ENCODE measurements at places on chromosomes 12 and 14.

GRCh38 chr14:32318087-32318795, 10.9 kb upstream of the AKAP6 start:
- DNase-seq, result no peak

- no peak for DNase-seq
These were observed 2.1 kb upstream of the PRR4 start for GRCh38 chr12:10851243-10851858.

DNA sequence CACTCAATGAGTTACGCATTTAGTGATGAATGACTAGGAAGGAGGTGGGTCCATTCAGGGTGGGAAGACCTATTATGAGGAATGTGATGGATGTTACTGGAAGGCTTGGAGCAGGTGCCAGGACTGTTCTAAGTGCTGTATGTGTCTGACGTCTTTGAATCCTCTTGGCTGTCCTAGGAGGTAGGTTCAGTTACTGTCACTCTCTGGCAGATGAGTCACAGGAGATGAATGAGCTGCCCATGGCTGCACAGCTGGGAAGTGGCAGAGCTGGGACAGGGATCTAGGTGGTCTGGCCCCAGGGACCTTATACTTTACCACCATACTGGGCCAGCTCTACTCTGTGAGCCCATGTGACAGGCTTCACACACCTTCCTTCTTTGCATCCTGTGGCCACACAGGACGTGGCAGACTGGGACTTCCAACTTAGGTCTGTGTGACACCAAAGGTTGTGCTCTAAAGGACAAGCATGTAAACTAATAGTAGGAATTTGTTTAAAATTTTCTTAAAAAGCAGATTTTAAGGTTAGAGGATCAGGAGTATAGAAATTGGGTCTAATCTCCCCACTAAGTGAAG, 24.0 kb downstream of the TCTN1 start:
- no peak for DNase-seq

GRCh38 chr12:118299791-118300460, 72.8 kb downstream of the TAOK3 start:
- no peak for DNase-seq

DNA sequence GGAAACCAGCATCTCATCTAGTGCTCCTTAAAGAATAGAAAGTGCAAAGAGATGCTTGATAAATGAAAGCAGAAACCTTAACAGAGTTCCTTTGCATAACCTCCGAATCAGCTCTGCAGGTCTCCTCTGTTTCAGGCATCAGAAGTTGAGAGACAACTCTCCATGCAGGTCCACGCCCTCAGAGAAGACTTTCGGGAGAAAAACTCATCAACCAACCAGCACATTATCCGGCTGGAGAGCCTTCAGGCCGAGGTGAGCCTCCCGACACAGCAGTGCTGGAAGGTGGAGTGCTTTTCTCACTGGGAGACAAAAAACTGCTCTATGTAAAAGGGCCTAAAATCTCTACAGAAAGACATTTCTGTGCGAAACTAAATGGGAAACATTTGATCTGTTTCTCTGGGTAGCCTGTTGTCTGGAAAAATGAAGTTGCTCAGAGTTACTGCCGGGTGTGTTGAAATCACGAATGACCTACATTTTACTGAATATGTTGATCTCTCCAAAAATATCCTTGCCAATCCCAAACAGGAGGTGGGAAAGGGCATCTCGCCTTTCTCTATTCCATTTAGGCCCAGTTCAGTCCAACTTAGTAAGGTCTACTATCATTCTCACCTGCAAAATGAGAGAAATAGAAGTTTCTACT, 54.9 kb downstream of the RAB35 start:
- no peak for DNase-seq

DNA sequence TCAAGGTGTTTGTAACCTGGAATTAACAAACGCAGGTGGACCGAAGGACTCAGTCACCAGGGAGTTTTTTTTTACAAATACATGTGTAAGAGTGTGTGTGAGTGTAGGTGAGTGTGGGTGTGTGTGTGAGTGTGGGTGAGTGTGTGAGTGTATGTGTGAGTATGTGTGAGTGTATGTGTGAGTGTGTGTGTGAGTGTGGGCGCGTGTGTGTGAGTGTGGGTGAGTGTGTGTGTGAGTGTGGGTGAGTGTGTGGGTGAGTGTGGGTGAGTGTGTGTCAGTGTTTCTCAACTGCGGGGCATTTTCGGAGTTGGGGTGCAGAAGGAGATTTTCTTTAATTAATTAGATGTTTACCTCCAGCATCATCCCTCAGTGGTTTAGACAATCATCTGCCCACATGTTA, 1178.8 kb downstream of the VRK1 start:
- DNase-seq, result no peak

DNA sequence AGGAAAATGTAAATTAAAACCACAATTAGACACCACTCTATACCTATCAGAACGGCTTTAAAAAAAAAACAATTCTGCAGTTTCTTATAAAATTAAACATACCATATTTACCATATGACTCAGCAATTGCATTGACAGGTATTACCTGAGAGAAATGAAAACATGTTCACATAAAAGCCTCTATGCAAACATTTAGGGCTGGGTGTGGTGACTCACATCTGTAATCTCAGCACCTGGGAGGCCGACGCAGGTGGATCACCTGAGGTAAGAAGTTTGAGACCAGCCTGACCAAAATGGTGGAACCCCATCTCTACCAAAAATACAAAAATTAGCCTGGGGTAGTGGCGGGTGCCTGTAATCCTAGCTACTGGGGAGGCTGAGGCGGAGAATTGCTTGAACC, 41.1 kb downstream of the SPTB start:
- DNase-seq, result no peak

DNA sequence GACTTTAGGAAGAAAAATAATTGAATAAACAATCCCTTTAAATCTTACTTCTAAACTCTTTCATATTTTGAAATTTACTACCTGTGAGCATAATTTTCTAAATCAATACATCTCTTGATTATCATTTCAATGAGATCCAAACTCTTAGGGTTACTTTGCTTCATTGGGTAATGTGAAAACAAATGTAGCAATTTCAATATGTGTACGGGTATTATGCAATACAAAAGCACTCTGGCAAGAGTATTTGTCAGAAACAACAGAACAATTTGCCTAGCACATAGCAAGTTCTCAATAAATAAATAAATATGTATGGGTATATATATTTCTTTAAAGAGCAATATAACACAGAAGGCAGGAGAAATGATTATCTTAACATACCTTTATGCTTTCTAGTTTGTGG, 77.1 kb downstream of the PLEKHG7 start:
- no peak for DNase-seq

DNA sequence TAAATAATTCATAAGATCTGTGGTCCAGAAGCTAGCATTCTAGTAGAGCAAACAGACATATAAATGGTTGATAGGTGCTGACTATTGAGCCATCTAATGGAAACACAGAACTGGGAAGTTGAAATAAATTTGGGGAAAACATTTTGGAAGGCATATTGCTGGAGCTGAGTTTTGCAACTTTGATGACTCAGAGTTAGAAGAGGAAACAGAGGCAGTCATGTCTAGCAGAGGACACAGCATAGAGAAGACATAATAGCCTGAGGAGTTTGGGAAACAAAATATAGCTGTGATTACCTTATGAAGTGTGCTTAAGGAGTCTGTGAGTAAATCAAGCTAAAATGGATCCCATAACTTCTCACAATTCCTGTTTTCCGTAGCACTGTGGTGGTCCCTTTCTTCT, 86.9 kb upstream of the FLRT2 start:
- no peak for DNase-seq

DNA sequence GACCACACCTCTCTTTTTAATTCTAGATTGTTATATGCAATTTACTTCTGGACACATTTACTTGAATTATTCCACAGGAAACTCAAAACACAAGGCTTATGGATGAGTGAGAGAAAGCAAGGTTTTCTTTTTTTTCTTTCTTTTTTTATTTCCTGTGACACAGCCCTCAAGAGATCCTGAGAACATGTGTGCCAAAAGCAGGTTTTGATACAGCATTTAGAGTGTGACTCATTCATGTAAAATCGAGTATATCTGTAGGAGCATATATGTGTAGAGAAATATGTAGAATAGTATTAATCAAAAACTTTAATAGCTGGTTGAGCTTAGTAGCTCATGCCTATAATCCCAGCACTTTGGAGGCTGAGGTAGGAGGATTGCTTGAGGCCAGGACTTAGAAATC, 4.4 kb upstream of the MAX start:
- no peak for DNase-seq

GRCh38 chr12:4320497-4320852, 538 bp upstream of the TIGAR start:
- DNase-seq, result no peak

GRCh38 chr14:99747582-99748330, 45.5 kb upstream of the EML1 start:
- no peak for DNase-seq

- DNase-seq, result no peak
These were observed 321.7 kb upstream of the RPL10L start for GRCh38 chr14:46973295-46973694.

DNA sequence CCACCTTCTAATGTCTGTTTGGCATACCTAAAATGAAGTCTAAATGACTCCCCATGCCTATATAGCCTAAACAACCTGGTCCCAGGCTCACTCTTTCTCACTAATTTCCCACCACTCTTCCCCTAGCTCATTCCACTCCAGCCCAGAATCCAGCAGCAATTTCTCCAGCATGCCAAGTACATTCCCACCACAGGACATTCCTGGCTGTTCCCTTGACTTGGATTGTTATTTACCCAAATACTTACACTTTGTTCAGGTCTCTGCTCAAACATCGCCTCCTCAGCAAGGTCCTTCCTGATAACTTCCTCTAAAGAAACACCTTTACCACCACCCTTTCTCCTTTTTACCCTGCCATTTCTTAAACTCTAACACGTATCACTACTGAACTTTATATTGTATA, 743.4 kb downstream of the RPS29 start:
- DNase-seq, result no peak

- DNase-seq, result peak; percentile 59
These were observed 141.8 kb downstream of the ZFP36L1 start for GRCh38 chr14:68651075-68651474.

DNA sequence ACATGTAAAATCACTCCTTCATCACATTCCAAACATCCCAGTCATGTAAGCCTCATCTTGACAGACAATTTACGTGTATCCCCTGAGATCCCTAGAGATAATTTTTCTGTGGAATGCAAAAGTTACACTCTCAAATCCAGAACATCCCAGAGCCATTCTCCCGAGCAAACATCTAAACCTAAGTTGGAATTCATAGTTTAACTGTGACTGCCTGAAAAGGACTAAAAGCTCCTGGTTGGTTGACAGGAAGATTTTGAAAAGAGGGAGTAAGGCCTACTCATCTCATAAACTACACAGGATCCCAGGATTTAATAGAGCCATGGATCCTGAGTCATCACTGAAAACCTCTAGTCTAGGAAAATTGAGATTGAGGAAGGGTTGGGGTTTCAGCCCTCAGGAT, 123.6 kb downstream of the SCN8A start:
- DNase-seq, result no peak

DNA sequence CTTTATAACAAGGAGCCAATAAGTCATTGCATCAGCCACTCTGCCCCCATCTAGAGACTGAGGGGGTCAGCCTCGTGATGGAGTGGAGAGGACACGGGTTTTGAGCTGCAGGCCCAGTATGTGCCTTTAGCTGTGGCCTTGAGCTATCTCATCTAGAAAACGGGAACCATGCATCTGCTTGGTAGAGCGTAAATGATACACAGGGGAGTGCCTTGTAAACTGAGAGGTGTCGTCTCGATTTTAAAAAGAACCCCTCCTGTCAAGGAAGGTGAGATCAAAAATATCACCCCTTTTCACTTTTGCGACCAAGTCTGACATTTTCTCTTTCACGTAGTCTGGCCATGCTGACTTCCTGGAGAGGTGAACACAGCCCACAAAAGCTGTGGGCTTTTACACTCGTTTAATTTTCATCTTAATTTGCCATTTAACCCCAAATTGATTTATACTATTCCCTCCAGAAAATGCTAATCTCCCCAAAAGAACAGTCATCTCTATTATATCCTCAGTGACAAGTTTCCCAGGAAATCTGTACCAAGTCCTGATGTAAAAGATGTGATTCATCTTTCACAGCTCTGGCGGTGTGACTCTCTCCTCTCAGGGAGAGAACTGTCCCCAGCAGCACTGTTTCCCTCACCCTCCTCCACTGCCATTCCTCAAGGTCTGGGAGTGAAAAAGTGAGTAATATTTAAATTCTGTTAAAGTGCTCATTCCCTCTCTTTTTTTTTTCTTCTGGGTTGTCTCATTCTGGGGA, 30.6 kb downstream of the VCPKMT start:
- DNase-seq, result no peak

DNA sequence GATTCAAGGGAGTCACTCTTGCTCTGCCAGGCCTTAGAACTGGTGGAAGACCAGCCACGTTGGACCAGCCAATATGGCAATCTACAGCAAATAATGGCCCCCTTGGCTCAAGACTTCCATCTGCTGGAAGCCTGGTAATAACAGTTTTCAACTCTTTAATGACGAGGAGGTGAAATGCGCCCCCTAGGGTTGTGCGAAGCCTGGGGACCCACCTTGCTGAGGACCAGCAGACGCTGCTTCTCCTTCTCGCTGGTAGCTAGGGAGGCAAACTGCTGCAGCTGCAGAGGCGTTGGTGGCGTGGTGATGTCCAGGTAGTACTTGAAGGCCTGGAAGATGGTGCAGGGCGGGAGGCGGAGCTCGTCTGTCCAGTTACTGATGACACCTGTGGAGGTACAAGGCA, 41.5 kb upstream of the FBXO21 start:
- no peak for DNase-seq

- no peak for DNase-seq
These were observed 39.6 kb downstream of the TEAD4 start for GRCh38 chr12:2998789-2999264.

DNA sequence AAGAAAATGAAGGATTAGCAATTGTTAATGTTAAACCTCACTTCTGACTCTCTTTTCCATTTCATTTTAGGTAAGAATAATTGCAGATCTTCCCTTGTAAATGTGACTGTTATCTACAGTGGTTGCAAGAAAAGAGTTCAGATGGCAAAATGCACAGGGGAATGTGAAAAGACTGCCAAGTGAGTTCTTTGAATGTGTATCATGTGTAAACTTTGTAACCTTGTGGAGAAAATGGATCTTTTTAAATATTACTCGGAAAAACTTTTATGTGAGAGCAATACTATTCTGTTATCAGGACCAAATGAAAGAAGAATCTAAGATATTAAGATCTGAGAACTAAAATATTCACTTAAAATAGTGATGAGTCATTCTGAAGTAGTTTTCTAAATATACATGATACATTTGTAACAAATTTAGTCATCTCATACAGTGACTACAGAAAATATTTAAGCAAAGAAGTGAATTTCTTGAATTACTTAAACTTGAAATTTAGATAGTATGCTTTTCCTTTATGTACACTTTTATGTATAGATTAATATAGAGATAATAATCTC, 122.5 kb upstream of the CNTN1 start:
- no peak for DNase-seq
